ENCODE measurements at places on chromosomes 4 and X.

GRCh38 chr4:175273995-175274753 is 356.0 kb downstream of the ADAM29 start:
- no peak for DNase-seq

- DNase-seq = no peak
These were observed 223.0 kb upstream of the PSAPL1 start for GRCh38 chr4:7657545-7658297.

GRCh38 chr4:4995103-4995907 is 24.0 kb downstream of the CYTL1 start:
- DNase-seq = no peak

- DNase-seq = no peak
These were observed 316.7 kb downstream of the ARHGAP10 start for GRCh38 chr4:148048598-148048997.

GRCh38 chrX:39586359-39586758 is 511.4 kb downstream of the BCOR start:
- DNase-seq = no peak

- no peak for DNase-seq
These were observed 93.1 kb upstream of the LNX1 start for GRCh38 chr4:53684136-53685130.

All from stimulated activated CD8-positive, alpha-beta memory T cell treated with anti-CD3 and anti-CD28 coated beads, Interleukin-15, amount 100 ng/mL, for 4 hours (primary cell).